GM04503 (cell line): ENCODE measurements at places on chromosomes 6 and 20.

DNA sequence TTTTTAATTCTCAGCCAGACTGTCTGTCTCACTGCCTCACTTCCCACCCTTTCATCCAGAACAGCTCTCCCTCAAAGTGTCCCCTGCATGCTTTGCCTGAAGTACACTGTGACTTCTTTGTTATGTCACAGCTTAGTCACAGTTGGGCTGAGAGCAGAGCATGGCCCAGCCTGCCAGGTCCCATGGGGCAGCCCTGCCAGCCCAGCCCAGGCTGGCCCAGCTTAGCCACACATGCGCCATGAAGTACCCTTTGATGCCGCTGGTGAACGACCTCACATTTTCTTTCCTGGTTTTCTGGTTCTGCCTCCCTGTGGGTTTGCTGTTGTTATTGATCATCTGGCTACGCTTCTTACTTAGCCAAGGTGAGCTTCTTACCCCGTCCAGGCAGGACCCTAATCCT lies at the start of gene ADIG:
TSS of gene ADIG (plus strand) at position 185 of the 400 bp plus-strand sequence. CDS start at position 239, 54 bp downstream.
- DNase-seq, result no peak

- no peak for DNase-seq
Measured at GRCh38 chr6:26141378-26141904, 54.2 kb downstream of the HFE start.

DNA sequence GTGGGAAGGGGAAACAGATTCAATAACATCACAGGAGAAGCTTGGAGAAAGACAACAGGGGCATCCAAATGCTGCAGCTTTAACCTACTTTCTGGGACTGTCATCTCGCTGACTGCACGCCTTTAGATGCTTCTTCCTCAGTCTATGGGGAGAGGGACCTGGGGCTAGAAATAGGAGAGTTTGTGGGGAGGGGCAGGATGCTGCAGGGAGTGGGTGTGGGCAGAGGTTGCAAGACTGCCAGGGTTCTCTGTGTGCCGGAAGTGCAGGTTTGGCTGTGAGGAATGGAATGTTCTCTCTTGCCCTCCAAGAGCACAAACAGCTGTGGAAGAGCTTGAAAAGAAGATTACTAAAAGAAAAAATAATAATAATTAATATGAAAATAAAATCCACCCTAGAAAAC lies 93.2 kb downstream of the FOXO3 start:
- DNase-seq, result no peak

DNA sequence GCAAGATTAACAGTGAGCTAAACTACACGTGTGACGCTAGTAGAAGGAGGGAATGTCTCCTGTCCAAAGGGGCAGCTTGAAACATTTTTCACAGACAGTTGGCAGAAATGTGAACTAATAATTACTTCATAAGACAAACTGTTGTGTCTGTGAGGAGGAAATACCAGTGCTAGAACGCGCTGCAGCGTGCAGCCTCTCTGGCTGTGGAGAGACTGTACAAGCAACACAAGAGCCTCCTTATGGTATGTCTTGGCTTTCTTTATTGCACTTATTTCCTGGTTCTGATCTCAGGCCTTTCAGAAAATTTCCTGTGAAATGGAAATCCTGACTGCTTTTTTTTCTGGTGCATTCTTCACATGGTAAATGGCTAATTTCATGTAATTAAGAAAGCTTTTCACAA lies 25.3 kb upstream of the TIAM2 start:
- DNase-seq, result no peak

GRCh38 chr6:95572098-95572497 lies 5.2 kb upstream of the MANEA start:
- no peak for DNase-seq

GRCh38 chr6:170188571-170189001 lies 102.3 kb downstream of the DLL1 start:
- DNase-seq, result no peak

DNA sequence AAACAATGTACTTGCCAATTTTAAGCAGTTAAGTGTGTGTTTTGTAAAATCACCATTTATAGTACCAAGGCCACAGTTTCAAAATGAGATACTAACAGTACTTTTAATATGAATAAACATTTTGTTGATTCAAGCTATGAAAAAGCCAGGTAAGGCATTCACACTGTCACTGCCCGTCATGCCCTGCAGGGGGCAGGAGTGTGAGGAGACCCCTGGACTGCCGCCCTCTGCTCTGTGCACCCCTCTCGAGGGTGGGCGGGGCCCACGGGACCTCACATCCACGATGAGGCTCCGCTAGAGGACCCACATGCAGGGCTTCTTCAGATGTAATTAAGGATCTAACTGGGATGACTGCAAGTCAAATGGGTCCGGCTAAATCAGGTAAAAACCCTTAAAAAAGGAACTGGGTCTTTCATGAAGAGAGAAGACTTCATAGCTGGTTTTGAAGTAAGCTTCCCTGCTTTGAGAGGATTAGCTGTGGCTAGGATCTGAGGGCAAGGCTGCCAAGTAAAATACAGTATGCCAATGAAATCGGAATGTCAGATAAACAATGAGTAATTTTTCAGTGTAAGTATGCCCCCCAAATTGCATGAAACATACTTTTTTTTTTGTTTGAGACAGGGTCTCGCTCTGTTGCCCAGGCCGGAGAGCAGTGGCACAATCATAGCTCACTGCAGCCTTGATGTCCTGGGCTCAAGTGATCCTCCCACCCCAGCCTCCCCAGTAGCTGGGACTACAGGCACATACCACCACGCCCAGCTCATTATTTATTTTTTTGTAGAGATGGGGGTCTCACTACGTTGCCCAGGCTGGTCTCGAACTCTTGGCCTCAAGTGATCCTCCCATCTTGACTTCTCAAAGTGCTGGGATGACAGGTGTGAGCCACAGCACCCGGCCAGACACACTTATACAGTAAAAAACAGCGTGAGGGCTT lies 18.7 kb downstream of the DIDO1 start:
- DNase-seq, result no peak

GRCh38 chr6:91352321-91352720 lies 765.4 kb upstream of the MAP3K7 start:
- no peak for DNase-seq

DNA sequence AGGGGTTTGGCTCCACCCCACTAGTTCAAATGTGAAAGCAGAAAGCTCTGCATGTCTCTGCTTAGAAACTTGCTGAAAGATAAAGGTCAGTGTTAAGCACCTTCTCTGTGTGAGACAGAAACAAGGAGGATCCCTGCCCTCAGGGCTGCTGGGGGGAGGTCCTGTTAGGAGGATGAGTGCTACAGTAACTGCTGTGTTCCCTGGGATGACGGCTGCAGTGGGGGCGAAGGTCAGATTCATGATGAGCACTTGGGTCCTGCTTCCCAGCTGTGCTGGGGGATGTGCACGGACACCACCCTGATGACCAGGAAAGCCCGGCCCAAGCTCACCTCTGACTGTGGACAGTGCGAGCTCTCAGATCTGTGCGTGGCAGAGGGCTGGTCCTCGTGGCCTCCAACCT lies 252.6 kb downstream of the DLL1 start:
- DNase-seq, result no peak

DNA sequence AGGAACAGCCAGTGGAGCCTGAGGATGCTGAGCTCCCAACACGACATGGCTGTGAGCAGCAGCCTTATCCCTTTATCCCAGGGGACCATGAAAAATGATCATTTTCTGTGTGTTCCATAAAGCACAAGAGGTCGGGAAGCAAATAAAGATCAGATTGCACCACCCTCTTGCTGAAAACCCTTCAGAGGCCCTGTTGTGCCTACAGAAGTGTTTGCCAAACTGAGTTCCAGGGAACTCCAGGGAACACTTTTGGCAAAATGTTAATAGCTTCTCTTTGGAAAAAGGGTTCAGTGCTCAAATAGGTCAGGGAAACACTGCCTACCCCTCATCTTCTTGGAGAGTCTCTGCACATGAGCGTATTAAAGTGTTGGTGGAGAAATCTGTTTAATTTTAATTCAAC lies 24.4 kb downstream of the ARMC2 start:
- no peak for DNase-seq

DNA sequence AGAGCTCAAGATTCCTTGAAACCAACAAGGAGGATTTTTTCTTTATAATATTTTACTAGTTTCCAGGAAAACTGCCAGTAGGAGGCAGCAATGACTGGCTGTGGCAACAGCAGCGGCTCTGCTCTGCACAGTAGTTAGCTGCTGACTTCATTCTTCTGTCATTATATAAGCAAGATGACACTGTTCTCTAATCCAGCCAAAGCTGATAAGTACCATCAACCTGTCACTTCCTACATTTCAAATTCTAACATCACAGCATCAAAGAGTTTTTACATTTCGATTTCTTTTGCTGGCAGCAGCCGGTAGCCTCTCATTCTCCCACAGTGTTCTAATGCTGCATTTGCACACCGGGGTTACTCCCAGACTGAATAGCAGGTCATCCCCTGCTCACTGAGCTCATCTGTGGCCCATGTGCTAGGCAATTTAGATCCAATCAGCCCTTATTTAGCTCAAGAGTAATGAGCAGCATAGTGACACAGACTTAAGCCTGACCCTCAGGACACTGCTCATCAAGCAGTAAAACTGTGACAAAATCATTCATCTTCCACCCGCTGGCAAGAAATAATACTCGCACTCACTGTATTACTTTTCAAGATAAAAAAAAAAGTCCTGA lies 67.8 kb downstream of the MMS22L start:
- DNase-seq, result peak; percentile 28

DNA sequence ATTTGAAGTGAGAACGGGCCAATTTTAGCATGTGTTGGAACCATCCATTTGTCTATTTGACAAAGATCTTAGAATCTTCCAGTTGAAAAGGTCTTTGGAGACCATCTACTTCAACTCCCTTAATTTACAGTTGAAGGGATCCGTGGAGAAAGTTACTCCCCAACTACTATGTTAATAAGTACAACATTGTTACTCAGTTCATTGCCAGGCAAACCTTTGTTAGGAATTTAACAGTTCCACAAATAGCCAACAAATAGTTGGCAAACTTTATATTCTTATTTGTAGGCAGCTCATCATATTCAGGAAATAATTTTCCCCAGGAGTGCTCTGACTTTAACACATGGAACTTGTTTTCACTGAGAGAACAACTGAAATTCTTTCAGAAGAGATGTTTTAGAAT lies 81.0 kb upstream of the FLRT3 start:
- DNase-seq, result peak; percentile 32

- no peak for DNase-seq
Measured at GRCh38 chr6:3137057-3137777, 18.7 kb downstream of the BPHL start.

- DNase-seq, result no peak
Measured at GRCh38 chr20:8766868-8767390, 302.0 kb upstream of the PLCB4 start.

DNA sequence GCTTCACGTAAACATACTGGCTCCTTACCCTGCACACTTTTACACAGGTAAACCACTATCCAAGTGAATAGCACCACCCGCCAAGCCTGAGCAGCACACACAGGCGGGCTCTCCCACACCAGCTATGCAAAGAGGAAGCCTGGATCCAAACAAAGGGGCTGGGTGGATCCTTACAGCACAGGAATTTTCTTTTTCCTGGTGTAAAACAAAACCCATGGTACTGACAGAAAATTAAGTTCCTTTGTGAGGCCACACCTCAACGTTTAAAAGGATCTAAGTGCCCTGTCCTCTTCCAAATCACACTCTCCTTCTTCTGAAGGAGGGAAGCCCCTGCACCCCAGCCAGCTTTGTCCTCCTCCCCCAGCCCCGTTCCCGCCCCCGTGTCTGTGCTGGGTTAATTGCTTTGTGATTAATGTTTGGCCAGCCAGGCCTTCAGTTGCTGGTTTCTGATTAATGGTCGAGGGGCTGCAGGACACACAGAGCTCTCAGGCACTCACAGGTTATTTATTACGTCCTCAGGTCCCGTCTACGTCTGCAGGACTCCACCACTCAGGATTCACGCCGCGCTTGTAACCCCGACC lies 6.1 kb downstream of the DACT2 start:
- no peak for DNase-seq

- DNase-seq, result no peak
Measured at GRCh38 chr6:3139090-3139903, 18.0 kb downstream of the TUBB2A start.

DNA sequence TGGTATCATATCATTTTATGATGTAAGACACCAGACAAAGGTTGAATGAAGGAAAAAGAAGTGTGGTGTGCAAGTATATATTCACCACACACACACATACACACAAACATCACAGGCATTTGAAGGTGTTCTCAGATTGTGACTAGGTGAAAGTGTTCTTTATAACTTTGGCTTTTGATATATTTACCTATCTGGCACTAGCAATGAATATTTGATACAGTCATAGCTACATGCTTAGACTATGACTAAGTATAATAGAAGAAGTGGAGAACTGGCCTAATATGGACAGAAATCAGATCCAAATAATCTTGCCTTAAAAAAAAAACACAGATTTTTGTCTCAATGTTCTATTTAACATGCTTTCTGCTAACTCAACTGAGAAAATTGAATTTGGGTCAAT lies 809.9 kb downstream of the KIF16B start:
- no peak for DNase-seq

GRCh38 chr6:124479991-124480430 lies 482.2 kb upstream of the RNF217 start:
- no peak for DNase-seq

DNA sequence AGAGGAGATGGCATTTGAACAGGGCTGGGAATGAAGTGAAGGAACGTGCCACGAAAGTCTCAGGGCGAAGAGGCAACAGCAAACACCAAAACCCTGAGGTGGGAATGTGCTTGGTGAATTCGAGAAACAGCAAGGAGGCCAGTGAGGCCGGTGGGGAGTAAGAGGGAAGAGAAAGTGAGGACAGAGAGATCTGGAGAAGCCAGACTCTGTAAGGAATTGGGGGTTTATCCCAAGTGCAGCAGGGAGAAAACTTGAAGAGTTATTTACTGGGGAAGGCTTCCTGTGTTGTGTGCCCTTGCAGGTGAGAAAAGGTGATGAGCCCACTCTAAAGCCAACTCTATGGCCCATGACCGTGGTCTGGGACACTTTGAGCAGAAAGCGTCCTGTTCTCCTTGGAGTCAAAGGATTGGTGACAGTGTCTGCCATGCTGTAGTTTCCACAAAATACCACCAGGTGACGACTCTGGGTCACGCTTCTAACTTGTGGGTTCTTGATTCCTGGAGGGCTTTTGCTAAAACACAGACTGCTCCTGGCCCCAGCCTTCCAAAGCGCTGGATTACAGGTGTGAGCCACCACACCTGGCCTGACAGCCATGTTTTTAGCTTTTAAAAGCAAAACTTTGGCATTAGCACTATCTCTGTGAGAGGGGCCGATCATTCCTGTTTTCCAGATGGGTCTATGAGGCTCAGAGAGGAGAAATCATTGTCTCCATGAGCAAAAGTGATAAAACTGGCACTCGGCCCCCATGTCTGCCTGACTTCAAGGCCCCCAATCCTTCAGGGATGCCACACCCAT lies 18.0 kb upstream of the CSNK2A1 start:
- DNase-seq, result no peak

GRCh38 chr6:162710419-162710818 lies 17.1 kb downstream of the PRKN start:
- no peak for DNase-seq

- no peak for DNase-seq
Measured at GRCh38 chr6:165678429-165678828, 15.4 kb upstream of the PDE10A start.

GRCh38 chr6:36117658-36118549 lies 12.4 kb upstream of the MAPK13 start:
- DNase-seq, result no peak

DNA sequence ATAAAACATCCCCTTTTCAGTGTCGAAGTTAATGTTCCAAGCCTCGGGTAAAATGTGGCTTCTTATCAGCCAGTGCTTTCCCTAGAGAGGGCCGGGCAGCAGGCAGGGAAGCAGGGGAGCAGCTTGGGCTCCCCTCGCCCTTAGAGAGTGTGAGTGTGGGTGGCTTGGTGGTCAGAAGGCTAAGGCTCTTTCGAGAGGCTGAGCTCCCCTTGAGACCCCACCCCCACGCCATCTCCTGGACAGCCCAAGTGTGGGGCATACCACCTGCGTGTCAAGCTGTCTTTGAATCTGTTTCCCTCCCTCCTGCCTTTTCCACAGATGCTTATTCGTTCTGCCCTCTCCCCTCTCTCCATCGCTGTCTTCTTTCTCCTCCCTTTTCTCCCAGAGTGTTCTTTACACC lies 95.1 kb upstream of the FOXP4 start:
- no peak for DNase-seq
